NCI-H187 treated with DMSO at 0.1 percent for 48 hours (cell line): ENCODE measurements at places on chromosomes 11 and 22.

DNA sequence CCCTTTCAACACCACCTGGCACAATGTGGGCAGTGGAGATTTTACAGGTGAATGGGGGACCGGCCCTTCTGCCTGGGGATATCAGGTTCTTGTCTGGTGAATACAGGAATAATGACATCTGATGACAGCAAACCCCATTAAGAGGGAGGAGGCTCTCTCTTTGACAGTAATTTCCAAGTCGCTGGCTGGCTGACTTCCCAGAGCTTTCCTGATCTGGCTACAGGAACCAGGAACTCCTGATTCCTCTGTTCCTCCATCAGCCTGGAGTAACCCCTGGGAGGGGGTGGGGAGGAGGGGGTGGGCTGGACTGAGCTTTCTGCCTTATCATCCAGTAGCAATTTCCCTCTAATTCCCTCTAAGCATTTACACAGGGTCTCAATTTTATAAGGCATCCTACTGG lies 3.7 kb upstream of the MIEF1 start:
- DNase-seq = no peak

GRCh38 chr11:72696866-72697700 lies 22.9 kb upstream of the PDE2A start:
- no peak for DNase-seq

- DNase-seq = no peak
Observed at GRCh38 chr11:104098132-104098531, 61.7 kb downstream of the DDI1 start.

DNA sequence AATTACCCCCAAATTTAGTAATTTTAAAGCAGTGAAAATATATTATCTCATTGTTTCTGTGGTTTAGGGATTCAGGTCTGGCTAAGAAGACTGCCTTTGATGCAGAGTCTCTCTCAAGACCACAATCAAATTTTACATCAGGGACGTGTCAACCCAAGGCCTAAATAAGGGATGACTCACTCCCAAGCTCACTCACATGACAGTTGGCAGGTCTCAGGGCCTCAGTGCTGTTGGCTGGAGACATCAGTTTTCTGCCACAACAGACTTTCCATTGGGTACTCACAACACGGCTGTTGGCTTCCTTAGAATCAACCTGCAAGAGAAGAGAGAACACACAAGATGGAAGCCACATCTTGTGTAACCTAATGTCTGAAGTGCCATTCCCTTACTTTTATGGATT lies 377.3 kb downstream of the FAM181B start:
- no peak for DNase-seq

DNA sequence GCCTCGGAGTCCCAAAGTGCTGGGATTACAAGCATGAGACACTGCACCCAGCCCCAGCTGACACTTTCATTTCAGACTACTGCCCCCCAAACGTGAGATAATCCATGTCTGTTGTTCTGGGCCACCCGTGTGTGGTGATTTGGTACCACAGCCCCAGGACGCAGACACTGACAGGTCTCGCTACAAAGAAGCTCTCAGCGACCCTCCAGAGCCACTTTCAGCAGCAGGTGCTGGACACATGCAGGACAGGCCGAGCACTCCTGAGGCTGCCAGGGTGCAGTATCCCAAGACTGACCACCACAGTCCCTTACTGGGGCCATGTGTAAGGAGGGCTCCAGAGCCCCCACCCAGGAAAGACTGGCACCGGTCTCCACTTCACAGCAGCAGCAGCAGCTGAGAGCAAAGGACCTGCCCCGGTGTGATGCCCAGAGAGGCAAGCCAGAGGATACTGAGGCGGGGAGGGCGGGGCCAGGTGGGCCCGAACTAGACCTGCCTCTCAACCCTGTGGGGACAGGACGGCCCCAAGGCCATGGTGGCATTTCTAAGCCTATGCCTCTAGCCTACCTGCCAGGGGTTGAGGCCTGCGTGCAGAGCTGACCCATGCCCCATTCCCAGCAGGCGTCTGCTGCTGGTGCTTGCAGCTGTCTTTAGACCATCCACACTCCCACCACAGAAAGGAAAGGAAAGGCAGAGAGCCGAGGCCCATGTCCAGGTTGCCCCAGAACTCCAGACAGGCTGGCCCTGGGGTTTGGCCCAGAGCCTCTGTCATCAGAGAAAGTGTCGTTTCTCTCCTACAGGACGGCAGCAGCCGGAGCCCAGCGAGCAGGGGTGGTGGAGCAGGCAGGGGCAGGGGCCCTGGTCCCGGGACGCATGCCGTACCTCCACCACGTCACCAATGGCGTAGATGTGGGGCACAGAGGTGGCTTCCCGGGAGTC lies 28.0 kb upstream of the GNB1L start:
- DNase-seq = no peak

GRCh38 chr11:105220121-105220520 lies 80.6 kb upstream of the CARD18 start:
- no peak for DNase-seq

DNA sequence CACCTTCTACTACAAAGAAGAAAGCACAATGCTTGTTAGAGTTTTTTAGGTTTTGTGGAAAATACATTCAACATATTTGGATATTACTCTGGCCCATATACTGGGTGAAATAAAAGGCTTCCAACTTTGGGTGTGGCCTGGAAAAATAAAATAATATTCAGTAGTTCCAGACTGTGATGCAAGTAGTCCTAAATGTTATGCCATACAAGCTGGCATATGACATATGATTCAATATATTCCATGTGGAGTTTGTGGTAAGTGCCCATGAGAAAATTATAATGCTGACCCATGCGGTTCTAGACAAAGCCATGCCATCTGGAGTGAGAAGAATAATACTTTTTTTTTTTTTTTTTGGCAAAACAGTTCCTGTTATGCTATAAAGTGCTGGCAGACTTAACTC lies 683.3 kb downstream of the LUZP2 start:
- no peak for DNase-seq

DNA sequence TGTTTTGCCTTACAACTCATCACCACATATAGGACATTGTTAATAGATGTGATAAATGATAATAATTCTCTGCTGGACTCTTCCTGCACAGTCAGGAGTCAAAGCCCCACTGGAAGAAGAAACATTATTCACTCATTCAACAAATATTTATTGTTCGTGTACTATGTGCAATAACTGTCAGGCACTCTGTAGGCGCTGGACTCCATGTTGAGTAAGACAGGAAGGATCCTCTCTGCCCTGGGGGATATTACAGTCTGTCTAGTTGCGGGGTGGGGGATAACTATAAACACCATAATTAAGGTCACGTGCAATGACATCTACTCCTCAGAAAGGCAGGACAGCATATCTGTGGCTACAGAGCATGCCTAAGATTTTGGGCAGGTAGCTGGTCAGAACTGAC lies 281.1 kb downstream of the FAT3 start:
- no peak for DNase-seq

- no peak for DNase-seq
Observed at GRCh38 chr22:44225812-44226211, 45.1 kb downstream of the PARVG start.

GRCh38 chr11:44743959-44744557 lies 17.3 kb downstream of the TSPAN18 start:
- DNase-seq = no peak

DNA sequence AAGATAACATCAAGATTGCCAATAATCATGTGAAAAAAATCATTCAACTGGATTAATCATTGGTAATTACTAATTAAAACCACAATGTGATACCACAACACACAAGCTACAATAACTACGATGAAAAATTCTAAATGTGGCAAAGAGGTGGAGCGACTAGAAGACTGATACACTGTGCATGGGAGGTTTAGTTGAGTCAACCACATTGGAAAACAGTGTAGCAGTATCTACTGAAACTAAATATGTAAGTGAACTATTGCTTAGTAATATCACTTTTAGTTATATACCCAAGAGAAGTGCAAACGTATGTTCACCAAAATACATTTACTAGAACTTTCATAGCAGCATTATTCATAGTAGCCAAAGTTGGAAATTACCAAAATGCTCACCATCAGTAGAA lies 359.9 kb downstream of the ETS1 start:
- DNase-seq = no peak

GRCh38 chr11:133834682-133835592 lies 10.4 kb downstream of the SPATA19 start:
- DNase-seq = no peak

DNA sequence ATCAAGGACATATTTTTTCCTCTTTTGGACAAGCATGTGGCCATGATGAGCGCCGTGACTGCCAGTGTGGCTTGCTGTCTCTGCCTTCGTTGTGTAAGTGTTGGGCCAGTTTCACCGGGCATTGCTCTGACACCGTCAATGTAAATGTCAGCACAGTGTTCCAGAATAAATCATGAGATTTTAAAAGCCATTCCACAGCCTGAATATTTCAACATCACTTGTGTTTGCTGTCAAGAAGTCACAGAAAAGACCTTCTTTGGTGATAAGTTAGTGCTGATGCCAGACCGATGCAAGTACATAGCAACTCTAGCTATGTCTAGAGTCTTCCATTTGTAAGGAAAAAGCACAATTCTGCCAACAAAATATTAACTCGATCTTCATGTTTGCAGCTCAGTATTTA lies 467.8 kb downstream of the TBC1D22A start:
- DNase-seq = no peak

- no peak for DNase-seq
Observed at GRCh38 chr11:30832831-30833230, 246.7 kb upstream of the MPPED2 start.

DNA sequence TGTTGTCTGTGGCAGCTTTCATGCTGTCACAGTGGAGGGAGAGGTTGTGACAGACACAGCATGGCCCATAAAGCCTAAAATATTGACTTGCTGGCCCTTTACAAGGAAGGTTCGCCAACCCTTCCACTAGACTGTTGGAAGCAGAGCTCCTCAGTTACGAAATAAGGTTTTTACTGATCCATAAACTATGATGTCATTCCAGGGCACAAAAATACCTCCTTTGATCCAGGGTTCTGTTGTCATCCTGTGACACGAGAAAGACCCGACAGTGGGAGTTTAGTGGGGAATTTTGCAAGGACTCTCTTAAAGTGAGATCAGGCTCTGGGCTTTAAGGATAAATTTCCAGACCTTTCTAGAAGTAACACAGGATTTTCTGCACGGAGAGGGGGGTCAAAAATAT lies 15.7 kb downstream of the BARX2 start:
- DNase-seq = no peak

GRCh38 chr11:69213316-69213715 lies 57.6 kb downstream of the SMIM38 start:
- no peak for DNase-seq

DNA sequence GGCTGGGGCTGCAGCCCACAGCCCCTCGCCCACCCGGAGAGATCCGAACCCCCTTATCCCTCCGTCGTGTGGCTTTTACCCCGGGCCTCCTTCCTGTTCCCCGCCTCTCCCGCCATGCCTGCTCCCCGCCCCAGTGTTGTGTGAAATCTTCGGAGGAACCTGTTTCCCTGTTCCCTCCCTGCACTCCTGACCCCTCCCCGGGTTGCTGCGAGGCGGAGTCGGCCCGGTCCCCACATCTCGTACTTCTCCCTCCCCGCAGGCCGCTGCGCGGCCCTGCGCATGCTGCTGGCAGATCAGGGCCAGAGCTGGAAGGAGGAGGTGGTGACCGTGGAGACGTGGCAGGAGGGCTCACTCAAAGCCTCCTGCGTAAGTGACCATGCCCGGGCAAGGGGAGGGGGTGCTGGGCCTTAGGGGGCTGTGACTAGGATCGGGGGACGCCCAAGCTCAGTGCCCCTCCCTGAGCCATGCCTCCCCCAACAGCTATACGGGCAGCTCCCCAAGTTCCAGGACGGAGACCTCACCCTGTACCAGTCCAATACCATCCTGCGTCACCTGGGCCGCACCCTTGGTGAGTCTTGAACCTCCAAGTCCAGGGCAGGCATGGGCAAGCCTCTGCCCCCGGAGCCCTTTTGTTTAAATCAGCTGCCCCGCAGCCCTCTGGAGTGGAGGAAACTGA lies 731 bp downstream of the GSTP1 start:
- no peak for DNase-seq

DNA sequence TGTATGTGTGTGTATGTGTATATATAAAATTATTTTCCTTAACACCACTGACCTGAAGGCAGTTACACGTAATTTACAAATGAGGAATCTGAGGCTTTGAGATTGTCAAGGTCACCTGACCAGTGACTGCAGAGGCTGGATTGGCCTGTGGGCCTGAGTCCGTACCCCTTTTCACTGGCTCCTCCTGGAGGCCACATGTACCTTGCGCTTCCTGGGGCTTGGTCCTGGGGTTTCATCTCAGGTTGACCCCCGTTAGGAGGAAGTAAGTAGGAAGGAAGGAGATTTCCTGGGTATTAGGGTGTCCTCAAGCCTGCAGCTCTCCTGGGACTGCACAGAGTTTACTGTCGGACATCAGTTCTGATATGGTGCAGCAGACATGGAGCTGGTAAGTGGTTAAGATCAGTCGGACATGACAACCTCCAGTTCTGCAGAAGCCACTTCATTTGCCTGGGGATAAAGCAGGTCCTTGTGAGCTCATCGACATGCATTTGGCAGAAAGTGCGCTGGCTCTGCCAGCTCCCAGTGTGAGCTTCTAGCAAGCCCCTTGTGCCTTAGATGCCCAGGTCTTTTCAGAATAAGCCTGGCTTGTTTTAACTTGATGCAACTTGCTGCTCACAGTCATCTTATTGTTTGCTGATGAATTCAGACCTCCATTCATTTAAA lies 36.6 kb downstream of the ST3GAL4 start:
- DNase-seq = no peak

- DNase-seq = no peak
Observed at GRCh38 chr11:14075118-14076078, 112.9 kb downstream of the SPON1 start.

DNA sequence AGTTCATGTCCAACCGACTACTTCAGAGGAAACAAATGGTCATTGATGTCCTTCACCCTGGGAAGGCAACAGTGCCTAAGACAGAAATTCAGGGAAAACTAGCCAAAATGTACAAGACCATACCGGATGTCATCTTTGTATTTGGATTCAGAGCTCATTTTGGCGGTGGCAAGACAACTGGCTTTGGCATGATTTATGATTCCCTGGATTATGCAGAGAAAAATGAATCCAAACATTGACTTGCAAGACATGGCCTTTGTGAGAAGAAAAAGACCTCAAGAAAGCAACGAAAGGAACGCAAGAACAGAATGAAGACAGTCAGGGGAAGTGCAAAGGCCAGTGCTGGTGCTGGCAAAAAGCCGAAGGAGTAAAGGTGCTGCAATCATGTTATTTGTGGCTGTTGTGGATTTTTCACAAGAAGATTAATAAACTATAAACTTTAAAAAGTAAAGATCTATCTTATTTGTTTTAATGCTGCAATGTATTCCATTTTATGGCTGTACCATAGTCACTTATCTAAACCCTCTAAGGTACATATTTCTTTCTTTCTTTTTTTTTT lies 20.1 kb upstream of the HIPK3 start:
- no peak for DNase-seq

GRCh38 chr11:75445315-75445953 lies 12.4 kb upstream of the KLHL35 start:
- no peak for DNase-seq
